ENCODE measurements at places on chromosomes 12 and 14.

GRCh38 chr14:60681271-60681670 is 32.0 kb upstream of the SIX1 start:
- DNase-seq: no peak

GRCh38 chr12:112165624-112166023 is 40.3 kb downstream of the TRAFD1 start:
- DNase-seq: no peak

DNA sequence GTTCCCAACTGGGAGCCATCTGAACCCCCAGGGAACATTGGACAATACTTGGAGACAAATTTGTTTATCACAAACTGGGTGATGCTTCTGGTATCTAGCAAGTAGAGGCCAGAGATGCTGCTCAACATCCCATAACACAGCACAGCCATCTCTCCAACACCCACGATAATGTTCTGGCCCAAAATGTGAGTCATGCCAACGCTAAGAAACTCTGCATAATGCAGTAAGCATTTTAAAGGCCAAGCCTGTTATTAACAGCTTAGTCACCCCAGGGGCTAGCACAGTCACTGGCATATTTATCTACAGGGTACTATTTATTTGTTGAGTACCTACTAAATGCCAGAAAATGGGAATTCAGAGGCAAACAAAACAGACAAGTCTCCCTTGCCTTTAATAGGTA is 873.1 kb upstream of the TMEM132C start:
- no peak for DNase-seq

- peak; percentile 27 for DNase-seq
Observed at GRCh38 chr12:2082321-2082720, 29.5 kb downstream of the CACNA1C start.

- DNase-seq: no peak
Observed at GRCh38 chr12:110256780-110257431, 24.1 kb upstream of the ATP2A2 start.

DNA sequence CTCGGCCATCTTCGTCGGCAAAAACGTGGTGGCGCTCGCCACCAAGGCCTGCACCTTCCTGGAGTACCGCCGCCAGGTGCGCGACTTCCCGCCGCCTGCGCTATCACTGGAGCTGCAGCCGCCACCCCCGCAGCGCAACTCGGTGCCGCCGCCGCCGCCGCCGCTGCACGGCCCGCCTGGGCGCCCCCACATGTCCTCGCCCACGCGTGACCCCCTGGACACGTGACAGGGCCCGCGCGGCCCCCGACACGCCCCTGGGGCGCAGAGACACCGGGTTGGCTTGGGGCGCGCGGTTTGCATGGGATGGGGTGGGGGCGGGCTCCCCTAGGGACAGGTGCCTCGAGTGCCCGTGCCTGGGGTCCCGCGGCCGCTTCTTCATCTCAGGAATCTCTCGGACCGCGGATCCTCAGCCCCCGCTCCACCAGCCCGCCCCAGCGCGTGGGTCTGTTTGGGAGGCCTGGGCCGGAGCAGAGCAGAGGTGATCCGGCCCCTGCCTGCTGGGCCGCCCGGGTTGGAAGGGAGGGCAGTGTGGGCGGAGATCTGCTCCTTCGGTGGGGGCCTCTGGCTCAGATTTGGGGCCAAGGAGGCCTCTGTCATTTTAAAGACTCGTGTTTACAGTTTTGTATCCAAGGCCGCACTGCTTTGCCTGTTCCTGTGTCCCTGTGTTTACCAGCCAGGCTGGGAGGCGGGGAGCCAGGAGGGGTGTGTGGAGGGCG is 3.3 kb downstream of the TMEM121 start:
- no peak for DNase-seq

GRCh38 chr12:63068857-63069442 is 82.1 kb downstream of the AVPR1A start:
- DNase-seq: no peak

DNA sequence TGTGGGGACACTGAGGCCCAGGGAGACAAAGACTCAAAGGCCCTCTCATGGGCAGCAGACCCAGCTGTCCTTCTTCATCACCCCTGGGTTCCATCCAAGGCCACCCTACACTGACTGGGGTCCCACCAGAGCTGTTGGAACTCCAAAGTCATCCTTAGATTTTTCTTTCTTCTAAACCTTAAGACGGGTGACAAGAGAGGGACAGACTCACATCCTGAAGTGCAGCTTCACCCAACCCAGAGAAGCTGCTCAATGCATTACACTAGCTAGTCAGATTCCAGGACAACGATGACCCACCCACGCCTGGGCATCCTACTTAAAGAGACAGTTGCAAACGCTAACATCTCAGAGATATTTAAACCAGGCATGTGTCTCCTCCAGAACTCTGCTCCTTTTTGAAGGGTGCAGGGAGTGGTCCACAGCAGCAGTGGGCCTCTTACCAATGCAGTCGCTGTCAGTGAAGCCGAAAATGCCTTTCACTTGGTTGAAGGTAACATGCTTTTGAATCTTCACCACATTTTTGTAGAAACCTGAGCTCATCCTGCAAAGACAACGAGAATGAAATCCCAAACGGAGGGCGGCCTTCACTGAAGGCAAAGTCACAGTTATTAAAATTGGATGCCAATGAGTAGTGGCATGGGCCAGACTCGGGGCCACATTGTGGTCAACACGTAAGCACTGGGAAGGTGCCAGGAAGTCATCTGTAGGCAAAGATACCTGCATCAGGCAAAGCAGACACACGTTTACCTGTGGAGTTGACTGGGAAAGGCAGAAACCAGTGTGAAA is 23.4 kb downstream of the SLC25A47 start:
- no peak for DNase-seq

DNA sequence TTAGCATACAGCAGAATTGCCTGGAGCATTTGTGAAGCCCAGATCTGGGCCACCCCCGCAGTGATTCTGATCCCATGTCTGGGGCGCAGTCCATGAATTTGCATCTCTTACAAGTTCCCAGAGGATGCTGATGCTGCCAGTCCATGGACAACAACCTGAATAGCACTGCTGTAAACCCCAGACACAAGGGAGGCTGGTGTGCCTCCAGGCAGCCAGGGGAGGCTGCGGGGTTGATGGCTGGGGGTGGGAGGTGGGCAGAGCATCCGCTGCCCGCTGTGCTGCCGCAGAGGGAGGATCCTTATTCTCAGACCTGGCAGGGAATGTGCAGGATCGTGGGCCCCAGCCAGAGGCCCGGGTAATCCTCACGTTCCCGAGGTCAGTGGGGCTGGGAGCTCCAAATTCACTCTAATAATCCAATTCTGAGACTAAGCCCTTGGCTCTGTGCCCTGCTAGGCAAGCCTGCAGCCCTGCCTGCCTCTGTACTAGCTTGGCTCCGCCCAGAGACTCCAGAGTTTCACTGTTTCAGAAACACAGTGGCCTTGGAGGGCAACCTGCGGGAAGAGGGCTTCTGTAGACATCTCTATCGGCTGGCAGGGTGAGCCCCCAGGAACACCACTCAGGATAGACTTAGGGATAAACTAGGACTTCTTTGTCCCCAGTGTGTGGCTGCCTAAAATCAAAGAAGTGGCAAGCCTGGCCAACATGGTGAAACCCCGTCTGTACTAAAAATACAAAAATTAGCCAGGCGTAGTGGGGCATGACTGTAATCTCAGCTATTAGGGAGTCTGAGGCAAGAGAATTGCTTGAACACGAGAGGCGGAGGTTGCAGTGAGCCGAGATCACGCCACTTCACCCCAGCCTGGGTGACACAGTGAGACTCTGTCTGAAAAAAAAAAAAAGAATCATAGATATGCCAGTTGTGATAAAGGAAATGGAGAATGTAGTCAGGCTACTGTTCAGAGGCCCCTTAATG is 17.8 kb upstream of the MLEC start:
- DNase-seq: no peak
